ENCODE measurements at places on chromosomes 1 and 21.
A peak's percentile ranks its signal among the peaks of the same experiment; 100 is the strongest.

DNA sequence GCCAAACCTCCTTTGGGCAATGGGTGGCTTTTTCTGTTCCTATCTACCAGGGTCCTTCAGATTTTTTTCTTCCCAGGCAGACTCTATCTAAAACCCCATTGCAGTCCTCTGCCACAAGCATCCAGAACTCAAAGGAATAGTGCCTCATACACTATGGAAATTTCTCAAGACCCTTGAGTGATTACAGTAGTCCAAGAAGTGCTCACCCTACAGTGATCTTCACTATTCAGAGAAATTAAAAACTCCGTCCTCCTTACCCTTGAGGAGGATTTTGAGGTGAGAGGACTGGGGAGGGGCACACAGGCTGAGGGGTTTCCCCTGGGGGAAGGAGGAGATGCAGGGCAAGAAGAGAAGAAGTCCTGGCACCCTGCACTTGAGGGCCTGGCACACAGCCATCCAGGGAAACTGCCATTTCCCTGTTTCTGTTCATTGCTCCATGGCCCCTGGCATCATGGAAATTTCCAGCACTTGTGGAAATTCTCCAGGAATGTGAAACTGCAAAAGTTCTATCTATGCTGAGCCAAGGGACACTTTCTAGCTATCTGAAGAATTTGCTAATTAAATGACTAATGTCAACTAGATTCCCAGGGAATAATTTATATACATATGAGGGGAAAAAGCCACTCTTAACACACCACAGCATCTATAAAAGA, 102.5 kb upstream of the ATP1B1 start:
- DNase-seq = no peak

DNA sequence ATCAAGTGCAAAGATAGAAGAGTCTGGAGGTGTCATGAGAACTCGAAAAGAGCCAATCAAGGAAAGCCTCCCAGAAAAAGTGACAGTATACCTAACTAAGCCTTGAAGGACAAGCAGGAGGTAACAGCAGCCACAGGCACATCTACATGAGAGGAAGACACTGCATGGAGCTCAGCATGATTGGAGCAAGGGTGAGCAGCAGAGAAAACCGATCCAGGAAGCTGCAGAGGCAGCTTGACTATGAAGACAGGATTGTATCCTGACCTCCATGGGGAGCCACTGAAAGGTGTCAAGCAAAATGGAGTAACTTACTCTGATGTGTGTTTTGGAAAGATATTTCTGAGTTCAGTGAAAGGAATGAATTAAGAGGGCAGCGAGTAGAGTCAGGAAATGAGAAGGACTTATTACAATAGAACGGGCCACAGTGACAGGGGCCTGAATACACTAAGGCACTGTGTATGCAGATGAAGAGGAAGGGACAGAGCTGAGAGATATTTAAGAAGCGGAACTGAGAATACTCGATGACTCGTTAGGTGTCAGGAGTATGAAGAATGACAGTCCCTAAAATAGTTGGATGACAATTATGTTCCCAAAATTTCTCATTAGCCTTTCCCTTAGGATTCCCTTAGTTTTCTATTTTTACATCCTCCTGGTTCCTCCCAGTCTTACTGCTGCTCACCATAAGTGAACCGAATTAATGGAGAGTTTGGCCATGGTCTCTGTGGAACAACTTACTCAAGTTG, 139.3 kb upstream of the NFIA start:
- DNase-seq = no peak

DNA sequence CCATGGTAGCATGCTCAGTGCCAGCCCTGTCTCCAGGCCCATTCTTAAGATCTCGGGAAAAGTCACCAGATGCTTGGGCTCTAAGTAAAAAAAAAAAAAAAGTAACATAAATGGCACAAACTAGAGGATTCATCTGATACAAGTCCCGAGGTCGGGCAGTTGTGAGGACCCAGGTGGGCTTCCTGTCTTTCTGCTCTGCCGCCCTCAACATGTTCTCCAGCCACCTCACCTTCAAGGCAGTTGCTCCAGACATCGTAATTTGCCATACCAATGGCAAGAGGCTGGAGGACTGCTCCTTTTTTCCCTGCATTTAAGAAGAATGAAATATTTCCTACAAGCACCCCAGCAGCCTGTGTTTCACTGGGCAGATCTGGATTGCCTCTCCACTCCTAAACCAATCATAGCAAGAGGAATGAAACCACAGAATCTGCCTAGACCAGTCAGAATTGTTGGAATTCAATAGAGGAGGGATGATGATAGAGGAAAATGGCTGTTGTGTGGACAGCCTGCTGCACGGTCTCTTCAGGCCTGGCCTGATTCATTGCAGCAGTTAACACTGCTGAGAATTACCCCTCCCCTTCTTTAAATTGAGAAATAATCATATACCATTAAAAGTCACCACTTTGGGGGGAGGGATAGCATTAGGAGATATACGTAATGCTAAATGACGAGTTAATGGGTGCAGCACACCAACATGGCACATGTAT, 5.4 kb downstream of the HMGN2 start:
- DNase-seq = no peak

DNA sequence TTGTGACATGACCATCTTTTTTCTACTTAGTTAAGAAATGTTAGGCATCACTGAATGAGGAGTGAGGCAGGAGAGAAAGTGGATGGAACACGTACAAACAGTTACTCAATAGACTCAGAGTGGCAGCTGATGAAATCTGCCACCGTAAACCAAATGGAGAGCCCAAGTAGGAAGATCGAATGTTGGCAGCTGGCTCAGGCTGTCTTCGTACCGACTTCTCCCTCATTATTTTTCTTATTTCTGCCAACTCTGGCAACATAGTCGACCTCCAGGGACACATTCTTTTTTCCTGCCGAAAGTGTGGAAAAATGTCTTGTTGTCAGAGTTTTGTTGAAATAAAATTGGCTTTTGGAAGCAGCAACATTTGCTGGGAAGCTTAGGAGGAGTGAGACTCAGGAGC, 143.3 kb downstream of the GREM2 start:
- no peak for DNase-seq

DNA sequence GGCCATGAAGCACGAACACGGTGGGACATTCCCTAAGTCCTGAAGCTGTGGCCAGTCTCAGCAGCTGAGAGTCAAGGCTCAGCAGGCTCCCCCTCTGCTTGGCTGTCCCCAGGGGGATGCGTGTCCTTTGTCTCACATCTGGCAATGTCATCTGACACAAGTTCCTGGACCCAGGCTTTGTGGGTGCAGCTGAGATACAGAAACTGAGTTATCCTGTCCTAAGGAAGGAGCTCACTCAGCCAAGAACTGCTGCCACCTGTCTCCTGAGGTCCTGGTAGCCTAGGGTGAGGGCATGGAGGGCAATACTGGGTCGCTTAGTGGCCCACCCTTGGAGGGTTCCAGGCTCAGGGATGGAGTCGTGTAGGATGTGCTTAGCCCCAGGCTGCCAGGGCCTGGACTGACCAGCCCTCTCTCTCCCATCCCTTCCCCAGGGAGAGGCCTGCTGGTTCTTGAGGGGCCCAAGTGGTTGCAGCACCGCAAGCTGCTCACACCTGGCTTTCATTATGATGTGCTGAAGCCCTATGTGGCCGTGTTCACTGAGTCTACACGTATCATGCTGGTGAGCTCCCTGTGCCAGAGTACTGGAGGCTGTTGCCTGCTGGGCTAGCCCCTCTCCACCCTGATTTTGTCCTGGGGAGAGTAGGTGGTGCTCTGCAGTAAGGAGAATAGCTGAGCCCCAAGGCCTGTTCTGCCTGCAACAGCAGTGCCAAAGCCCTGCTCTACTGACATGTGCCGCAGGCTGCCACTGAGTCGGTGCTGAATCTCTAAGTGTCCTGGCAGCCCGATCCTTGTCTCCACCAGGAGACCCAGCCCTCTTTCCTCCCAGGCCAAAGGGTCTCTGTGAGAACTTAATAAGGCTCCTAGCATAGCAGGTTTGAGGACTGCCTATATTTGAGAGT, 13.5 kb downstream of the CYP4B1 start:
- no peak for DNase-seq

DNA sequence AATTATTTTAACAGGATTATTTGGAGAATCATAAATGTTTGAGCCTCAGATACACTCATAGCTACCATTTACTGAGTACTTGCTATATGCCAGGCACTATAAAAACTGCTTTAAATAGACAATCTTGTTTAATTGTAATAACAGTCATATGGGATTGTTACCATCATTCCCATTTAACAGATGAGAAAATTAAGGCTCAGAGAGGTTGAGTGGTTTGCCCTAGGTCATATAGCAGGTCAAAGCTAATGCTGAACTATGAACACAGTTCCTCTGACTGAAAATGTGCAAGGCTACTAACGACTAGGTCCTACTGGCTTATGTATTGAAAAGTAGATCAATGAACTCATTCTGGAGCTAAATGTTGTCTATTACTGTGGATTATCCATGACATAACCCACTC, 63.4 kb downstream of the DDR2 start:
- no peak for DNase-seq

DNA sequence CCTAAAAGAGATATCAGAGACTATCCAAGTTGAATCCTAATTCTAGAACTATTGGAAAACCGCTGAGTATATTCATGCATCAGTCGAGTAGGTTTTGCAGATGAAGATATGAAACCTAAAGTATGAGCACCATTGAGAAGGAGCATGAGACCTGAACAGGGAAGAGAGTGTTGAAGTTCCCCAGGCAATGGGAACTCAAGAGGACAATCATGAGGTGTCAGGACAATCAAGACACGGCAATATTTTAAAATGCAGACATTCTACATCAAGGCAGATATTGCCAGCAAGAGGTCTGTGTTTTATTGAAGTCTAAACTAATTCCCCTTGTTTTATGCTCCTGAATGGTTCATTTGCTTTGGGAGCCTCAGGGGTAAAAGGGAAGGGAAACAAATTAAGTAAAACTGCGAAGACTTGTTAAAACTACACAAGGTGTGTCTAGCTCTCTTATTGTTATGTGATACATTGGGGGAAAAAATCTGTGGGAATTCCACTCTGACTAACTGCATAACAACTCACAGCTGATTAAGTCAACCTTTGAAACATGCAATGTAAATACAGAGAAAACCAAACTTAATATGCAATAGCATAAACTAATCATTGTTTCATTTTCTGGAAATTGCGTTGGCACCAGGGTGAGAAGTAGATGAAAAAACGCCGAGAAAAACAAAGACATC, 347.9 kb upstream of the ADGRL2 start:
- DNase-seq = no peak

- peak; percentile 70 for DNase-seq
These were observed 6.8 kb downstream of the JMJD4 start for GRCh38 chr1:227728059-227728891.

- DNase-seq = peak; percentile 42
These were observed 80.4 kb upstream of the SPATA6 start for GRCh38 chr1:48552420-48552819.

DNA sequence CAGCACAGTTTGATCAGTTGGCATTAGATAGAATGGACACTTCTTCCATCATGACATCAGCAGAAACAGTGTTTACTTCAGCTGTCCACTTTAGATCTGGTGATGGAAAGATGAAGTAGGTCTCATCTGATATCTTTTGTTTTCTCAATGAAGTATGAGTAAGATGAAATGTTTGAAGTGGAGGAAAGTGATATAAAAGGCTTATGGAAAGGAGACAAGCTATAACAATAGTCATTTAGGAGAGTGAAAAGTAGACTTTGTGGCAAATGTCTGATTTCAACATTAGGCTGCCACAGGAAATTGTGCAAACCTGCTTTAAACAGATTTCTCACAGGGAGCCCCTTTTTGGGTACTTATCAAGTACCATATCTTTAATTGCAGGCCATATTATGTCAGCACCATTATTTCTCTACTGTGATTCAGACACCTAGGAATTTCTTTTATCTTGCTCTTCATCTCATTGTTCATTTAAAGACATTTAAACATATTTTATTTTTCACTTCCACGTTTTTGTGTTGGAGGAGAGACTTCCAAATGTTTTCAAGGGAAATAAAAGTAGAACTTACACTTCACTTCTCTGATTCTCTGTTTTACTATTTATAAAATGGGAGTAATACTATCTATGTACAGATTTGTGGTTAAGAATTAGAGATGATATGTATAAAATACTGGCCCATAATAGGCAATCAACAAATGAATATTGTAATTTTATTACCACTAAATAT, 18.1 kb downstream of the PDC start:
- DNase-seq = no peak

DNA sequence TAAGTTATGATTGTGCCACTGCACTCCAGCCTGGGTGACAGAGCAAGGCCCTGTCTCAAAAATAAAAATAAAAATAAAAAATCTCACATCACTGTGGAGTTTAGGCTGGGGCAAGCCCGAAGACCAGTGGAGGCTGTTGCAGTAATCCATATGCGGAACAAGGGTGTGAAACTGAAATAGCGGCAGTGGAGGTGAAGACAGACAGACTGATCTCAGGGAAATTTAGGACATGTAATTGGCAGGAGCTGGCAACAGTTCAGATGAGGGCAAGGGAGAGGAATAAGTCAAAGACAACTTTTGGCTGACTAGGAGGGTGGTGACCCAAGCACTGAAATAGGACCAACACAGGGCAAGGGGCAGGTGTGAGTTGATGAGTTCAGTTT, 8.4 kb downstream of the ARMH1 start:
- no peak for DNase-seq

DNA sequence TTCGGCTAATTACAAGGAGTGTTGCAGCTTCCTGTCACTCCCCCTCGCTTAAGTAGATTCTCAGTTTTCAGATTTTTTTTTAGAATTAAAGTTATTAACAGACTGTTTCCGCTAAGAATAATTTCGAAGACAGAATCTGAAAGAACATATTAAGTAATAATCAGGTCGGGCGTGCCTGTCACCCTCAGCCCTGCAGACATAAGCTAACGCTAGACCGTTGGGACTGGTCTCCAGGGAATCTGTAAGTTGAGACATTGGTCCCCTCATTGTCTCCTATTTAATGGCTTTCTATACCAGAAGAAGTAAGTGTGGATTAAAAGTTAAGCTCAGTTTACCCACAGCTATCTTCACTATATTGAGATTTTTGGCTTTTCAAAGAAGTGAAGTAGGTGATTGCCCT, 14.5 kb downstream of the NMNAT1 start:
- DNase-seq = no peak

- DNase-seq = no peak
These were observed 255.5 kb downstream of the CTH start for GRCh38 chr1:70666381-70667140.

DNA sequence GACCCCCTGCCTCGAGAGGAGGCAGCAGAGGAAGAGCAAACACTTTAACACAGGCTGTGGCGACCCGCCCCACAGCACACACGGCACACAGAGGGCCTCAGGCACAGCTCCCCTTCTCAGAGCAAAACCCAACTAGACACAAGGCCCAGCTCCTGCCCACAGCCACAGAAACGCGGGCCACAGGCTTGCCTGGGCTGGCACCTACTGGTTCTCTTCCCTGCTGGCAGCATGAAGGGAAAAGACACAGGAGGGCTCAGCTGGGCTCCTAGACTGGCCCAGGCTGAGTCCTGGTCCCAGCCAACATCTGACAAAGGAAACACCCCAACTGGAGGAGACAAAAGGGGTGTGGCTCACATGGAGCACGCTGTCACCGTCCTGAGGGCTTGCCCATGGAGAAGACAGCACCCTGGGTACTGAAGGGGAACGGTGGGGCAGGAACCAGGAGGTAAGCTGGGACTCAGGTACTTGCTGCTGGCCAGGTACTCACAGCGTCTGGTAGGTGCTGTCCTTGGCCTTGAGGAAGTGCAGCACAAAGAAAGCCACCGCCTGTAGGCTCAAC, 3.5 kb downstream of the CD164L2 start:
- DNase-seq = no peak
